ENCODE measurements at places on chromosomes 6 and 20.

GRCh38 chr6:160393891-160394653 is 45.9 kb downstream of the SLC22A3 start:
- DNase-seq, result no peak

- peak; percentile 81 for DNase-seq
Observed at GRCh38 chr20:3407771-3408637, 535 bp upstream of the DNAAF9 start.

DNA sequence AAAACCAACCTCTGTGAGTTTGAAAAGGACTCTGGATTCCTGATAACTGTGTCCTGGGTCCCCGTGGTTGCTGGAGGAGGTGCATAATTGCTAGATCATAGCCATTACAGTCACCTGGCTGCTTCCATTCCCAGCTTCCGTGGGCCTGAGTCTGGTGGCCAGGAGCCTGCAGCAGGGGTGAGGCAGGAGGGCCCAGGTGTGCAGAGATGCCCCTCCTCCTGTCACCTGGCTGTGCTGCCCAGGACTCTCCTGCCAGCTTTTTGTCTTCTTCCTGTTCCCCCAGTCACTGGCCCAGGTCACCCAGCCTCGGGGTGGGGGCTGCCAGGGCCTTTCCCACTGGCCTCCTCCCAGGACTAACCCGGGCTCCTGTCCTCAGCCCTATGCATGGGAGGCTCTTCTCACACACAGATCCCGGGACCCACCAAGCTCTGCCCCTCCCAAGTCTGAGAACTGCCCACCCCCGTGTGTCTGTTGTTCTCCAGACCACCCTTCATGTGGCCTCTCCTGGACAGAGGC is 30.0 kb downstream of the RAET1L start:
- no peak for DNase-seq

DNA sequence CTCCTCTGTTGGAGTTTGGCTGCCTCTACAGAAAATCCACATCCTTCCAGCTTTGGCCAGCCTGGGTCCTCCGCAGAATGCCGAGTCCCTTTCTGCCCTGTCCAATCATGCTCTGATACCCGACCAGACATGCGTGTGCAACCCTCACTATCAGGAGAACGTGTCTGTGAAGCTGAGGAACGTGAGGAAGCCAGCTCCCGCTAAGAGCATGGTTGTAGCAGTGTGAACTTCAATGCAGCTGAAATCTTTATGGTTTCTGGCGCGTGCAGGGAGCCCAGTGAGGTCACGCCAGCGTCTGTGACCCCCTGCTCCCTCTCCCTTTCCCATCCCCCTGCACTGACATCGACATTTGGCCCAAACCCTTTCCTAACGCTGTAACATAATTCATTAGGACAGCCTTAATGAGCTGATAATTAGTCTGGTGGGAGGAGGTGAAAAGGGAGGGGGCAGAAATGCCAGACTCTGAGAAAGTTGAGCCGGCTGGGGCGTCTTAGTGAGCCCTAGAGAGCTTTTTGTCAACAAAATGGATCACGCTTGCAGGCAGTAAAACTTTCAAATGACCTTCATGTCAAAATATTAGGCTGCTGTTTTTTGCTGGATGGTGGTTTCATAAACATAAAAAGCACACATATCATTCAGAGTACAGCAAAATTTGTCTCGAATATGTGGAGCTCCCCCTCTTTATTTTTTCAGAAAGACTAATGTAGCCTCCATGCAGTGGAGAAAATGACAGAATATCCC is 423.3 kb downstream of the QKI start:
- no peak for DNase-seq

- peak; percentile 62 for DNase-seq
Observed at GRCh38 chr6:145813285-145814034, 1.1 kb downstream of the FBXO30 start.

GRCh38 chr6:16505711-16506357 is 255.4 kb downstream of the ATXN1 start:
- peak; percentile 82 for DNase-seq

- peak; percentile 60 for DNase-seq
Observed at GRCh38 chr20:44540834-44541233, 19.0 kb upstream of the SERINC3 start.

DNA sequence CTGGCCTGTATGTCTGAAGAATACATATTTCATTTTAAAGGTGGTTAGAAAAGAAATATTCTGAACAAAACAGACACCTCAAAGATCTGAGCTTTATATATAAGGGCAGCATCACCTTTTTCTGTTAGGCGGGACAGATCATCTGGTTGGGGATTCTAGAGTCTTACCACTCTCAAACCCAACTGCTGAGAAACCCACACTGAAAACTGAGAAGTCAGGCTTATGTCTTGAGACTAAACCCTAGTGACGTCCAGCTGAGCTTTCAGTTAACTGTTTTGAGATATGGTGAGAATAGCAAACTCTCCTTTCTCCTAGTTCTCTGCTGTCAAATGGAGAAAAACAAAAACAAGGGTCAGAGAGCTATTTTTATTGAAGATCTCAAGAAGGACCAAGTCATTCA is 63.7 kb upstream of the CCN6 start:
- no peak for DNase-seq

DNA sequence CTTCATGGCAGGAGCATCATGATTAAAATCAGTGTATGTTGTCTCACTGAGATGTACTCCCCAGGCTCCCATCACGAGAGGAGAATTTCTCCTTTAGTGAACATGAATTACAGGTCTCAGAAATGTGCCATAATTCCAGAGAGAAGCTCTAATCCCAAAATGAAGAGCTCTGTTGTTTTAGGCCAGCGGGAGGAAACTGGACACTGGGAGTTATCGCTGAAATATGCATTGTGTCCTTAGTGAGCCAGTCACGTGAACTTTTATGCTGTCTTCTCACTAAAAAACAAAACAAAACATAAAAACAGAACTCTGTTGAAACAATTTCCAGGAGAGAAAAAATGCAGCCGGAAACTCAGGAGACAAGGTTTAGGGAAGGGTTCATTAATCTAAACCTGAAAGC is 315.7 kb upstream of the NT5E start:
- no peak for DNase-seq

DNA sequence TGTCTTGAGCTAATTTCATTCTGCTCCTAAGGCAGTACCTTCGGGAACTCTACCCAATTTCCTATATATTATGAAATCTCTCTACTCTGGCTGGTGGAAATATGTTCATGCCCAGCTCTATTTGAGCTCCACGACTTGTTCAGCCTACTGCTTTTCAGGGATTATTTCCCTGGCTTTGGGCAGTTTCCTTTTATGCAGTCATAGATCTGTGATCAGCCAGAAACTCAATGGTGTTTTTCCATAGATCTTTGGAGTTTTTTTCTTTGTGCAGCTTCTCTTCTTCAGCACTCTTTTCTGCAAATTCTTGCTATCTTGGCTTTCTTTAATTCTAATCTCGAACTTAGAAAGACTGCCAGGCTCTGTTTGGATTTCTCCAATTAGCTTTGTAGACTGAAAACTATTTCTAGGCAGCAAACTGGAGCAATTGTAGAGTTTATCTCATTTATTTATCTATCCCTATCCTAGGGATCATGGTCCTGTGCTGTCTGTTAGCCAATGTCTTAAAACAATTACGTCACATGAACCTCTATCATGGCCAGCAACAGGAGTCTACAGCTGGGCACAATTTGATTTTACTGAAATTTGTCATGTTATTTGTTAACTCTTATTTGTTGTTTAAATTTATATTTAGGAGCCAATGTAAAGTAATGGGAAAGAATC is 328.4 kb downstream of the BCKDHB start:
- no peak for DNase-seq

DNA sequence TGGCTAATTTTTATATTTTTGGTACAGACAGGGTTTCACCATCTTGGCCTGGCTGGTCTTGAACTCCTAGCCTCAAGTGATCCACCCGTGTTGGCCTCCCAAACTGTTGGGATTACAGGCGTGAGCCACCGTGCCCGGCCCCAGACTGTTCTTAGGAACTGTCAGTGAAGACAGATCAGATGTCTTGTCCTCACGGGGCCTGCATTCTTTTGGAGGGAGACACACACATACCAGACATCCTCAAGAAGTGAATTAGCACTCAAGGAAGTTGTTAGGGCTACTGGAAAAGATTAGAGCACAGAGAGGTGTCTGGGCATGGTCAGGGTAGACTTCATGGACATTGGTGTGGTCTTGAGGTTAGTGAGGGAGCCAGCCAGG is 10.3 kb upstream of the LPIN3 start:
- no peak for DNase-seq

GRCh38 chr6:167706313-167707109 is 120.2 kb upstream of the AFDN start:
- DNase-seq, result no peak

DNA sequence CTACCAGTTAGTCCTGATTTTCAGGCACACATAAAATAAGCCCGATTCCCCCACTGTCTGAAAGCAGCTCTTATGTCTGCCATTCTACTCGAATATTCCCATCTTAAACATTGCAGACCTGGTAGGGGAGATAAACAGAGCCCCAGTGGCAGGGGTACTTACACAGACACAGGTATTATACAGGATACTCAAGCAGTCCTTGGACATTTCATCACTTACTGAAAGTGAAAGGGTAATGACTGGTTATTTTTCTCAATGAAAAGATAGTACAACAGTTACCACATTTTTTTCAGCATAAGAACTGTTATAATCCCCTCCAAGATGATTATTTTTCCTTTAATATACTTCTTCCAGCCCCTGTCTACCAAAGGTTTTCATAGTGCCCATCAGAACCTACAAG is 37.8 kb downstream of the TRPC4AP start:
- peak; percentile 56 for DNase-seq

- DNase-seq, result peak; percentile 38
Observed at GRCh38 chr20:56418385-56418861, 6.4 kb downstream of the CASS4 start.

GRCh38 chr6:73375216-73375615 is 5.5 kb upstream of the OOEP start:
- no peak for DNase-seq

DNA sequence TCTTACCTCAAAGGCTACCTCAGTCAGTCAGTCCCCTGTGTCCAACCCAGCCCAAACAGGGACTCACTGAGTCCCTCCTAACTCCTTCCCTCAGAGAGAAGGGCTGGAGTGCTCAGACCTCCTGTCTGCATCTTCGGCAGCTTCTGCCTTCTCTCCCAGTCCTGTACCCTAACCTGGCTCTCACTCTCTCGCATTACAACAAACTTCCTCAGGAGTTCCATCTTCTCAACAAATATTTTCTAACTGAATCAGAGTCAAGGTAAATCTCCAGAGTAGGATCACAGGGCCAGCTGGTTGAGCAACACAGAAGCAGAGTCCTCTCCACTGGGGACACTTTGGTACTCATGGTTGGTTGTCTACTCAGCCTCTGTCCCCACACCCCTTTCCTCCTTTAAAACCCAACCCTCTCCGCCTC is 92.3 kb downstream of the MRPL14 start:
- peak; percentile 26 for DNase-seq

DNA sequence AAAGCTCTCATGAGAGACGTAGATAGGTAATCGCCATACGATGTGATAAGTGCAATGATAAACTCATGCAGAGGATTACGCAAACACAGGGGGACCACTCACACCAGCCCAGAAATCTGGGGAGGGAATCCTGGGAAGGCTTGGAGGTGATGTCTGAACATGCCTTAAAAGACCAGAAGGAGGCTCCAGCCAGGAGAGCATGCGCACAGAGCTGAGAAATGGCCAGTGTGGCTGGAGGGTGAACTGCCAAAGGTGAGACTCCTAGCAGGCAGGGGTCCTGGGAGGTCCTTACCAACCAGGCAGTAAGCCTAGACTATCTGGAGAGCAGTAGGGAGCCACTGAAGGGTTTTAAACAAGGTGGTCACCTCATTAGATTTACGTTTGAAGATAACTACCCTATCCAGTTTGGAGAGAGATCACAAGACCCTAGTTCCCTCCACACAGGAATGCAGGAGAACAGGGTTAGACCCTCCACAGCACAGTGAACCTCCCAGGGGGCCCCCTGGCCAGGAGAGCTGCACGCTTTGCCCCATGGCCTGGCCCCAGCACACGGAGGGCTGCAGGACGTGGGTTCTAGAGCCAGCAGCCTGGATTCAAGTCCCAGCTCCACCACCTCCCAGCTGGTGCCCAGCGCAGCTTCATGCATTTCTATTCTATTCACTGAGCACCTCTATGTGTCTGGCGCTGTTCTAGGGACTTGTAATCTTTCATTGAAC is 13.1 kb downstream of the MDFI start:
- no peak for DNase-seq

GRCh38 chr6:113486199-113486598 is 370.9 kb upstream of the MARCKS start:
- no peak for DNase-seq

- no peak for DNase-seq
Observed at GRCh38 chr20:39067526-39068216, 105.5 kb downstream of the DHX35 start.

GRCh38 chr20:20448881-20449280 is 81.0 kb downstream of the INSM1 start:
- DNase-seq, result no peak

- no peak for DNase-seq
Observed at GRCh38 chr20:37229357-37229756, 32.3 kb downstream of the GHRH start.

GRCh38 chr6:100549406-100550167 is 84.9 kb upstream of the SIM1 start:
- no peak for DNase-seq

DNA sequence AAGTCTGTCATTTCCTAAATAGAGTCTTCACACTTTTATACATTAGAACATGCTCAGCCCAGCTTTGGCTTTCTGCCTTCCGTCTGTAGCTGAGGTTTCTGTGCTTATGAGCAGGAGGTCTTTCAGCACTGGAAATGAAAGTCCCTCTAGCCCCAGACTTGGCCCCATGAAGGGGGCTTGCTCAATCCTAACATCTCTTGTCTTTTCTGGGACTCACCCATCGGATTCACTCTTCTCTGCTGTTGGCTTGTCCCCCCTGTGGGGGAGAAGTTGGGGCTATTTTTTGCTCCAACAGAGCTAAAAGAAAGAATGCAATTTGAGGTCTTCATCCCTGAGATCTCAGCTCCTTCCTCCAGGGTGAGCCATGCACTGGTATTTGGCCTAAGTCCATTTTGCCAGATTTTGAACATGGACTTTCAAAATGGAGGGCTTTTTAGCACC is 177.7 kb downstream of the MRPL14 start:
- no peak for DNase-seq

- DNase-seq, result peak; percentile 28
Observed at GRCh38 chr6:29702519-29703103, 20.6 kb upstream of the HLA-F start.

GRCh38 chr6:19342616-19343015 is 494.6 kb upstream of the ID4 start:
- DNase-seq, result no peak

GRCh38 chr6:87618531-87618930 is 28.6 kb downstream of the ORC3 start:
- no peak for DNase-seq

DNA sequence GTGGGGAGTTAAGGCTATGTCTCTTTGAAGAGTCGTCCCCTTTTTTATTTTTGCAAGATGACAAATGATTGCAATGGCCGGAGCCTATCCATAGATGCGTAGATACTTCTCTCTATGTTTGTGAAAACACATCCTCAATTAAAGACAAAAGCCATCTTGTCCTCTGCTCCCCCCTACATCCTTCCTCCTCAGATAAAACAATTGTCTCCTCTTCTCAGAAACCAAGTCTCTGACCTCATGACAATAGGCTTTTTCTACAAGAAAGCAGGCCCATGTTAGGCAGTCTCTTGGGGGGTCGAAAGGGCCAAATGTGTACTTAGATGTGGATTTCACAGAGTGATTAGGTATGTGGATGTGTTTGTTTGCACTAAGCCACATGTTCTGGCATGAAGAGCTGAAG is 51.1 kb upstream of the SSTR4 start:
- no peak for DNase-seq
